ENCODE measurements at places on chromosomes 7 and 10.

DNA sequence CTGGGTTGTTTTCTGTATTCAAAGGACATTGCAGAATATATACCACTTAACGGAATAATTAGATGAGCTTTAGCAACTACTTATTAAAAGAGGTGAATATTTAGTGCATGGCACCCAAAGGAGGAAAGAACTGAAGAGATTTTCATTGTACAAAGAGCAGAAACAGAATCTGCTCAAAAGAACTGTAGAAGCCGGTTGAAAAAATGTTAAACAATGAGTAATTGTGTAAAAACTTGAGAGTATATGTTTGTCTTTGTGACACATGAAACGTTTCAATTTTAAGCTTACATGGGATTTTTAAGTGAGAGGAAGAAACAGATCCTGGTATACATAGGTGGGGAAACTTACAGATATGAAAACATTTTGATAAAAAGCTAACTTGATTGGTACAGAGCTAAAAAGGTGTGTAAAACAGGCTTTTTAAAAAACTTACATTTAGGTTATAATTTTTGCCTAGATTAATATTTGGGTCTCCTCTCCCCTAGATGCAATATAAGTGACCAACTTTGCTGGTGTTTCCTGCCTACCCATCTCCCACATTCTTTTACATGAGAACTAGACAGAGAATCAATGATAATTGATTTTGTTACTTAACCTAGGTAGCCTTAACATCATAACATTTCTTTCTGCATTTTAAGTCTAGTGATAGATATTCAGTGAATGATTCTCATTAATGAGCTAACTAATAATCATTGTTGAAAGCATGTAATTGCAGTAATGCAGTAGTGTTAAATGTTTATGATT, 6.8 kb downstream of the ARL5B start:
- DNase-seq: no peak

DNA sequence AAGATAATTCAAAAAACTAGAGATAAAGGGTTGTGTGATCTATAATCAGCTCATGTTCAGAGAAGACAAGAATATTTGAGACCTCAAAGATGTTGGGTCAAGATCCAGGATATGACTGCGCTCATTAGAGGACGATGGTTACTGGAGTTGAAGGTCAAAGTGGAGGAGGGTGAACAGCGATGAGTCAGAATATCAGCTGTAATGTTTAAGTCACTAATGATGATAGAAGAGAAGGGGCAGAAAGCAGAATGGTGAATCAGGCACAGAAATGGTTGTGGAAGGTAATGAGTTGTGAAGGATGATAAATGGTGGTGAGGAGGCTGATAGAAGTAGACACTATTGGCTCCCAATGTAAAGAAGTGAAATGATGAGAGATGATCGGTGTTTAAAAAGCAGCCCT, 540.3 kb downstream of the INHBA start:
- DNase-seq: no peak

DNA sequence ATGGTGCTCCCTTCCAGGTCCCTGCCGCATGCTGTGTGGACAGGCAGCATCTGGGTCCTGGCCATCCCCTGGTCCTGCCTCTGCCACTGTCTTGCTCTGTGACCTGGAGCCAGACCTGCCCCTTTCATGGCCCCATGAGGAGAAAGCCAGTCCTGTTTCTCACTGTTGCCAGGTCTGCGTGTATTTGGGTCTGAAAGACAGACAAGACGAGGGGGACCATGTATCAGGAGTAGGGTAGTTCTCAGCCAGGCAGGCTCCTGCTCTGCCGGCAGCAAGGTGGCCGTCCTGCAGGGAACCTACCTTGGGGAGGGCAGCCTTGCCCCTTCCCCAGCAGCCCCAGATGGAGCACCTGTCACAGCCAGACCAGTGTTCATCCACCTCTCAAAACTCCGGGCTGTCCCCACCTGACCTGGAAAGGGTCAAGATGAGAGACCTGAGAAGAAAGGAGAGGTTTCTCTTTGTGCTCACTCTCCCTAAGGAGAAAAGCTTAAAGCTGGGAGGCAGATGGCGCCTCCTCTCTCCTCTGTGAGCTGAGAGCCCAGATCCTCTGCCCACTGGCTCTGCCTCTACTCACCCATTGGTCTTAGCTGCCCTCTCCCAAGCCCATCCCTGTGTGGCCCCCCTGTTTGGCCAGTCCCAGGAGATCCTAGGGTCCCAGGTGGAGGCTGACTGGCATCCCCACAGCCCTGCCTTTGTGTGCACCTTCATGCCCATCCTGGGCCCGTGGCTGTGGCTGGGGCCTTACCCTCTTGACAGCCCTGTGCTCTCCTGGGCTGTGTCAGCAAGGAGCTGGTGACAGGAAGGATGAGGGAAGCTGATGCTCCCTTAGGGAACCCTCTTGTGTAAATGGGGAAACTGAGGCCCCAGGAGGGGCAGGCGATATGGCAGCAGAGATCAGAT, 116.1 kb upstream of the PCBD1 start:
- DNase-seq: no peak

- DNase-seq: no peak
Measured at GRCh38 chr7:30347226-30348082, 63.1 kb downstream of the ZNRF2 start.

GRCh38 chr10:80322711-80323110, 33.3 kb upstream of the MAT1A start:
- no peak for DNase-seq

GRCh38 chr10:11687357-11687771, 54.8 kb upstream of the ECHDC3 start:
- DNase-seq: no peak

DNA sequence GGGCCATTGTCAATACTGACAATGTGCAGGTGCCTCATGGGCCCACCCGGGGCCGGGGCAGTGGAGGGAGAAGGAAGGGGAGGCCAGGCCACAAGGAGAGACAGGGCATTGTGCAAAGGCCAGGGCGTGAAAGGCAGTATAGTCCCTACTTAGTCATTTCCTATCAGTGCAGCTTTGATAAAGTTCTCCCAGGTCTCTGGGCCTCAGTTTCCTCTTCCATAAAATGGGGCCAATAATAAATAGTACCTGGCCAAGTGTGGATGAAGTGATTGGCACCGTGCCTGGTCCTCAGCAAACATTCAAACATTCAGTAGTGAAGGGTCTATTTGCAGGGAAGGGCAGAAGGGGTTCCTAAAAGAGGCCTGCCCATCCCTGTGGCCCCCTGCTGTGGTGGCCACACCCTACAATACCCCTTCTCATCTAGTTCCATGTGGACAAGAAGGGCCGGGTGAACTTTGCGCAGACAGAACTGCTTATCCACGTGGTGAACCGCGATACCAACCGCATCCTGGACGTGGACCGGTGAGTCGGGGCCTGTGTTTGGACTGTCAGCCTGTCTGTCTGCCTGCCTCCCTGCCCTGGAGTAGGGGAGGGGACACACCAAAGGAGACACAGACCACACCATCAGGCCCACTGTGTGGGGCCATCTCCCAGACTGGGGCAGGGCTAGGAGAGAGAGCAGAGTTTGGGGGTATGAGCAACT, 36.9 kb upstream of the VSIR start:
- DNase-seq: no peak

GRCh38 chr10:73810735-73811465, 498 bp downstream of the NDST2 start:
- DNase-seq: peak; percentile 9

- no peak for DNase-seq
Measured at GRCh38 chr10:29929006-29929405, 130.4 kb downstream of the JCAD start.

GRCh38 chr7:123579416-123579815, 21.8 kb upstream of the NDUFA5 start:
- DNase-seq: no peak

DNA sequence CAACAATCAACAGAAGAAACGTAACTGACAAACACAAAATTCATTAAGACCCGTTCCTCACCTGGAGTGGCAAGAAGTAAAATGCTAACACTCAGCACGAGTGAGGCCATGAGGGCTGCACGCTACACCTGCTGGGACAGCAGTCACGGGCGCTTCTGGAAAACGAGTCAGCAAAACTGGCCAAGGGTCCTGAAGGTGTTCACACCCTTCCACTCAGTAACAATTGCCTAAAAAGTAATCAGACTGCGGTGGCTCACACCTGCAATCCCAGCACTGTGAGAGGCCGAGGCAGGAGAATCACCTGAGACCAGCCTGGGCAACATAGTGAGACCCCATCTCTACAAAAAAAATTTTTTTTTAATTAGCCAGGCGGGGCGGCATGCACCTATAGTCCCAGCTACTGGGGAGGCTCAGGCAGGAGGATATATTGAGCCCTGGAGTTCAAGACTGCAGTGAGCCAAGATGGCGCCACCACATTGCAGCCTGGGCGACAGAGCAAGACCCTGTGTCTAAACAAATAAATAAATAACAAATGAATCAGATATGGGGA, 199.1 kb downstream of the MAD1L1 start:
- DNase-seq: no peak

- no peak for DNase-seq
Measured at GRCh38 chr10:14855453-14855852, 17.3 kb downstream of the HSPA14 start.

DNA sequence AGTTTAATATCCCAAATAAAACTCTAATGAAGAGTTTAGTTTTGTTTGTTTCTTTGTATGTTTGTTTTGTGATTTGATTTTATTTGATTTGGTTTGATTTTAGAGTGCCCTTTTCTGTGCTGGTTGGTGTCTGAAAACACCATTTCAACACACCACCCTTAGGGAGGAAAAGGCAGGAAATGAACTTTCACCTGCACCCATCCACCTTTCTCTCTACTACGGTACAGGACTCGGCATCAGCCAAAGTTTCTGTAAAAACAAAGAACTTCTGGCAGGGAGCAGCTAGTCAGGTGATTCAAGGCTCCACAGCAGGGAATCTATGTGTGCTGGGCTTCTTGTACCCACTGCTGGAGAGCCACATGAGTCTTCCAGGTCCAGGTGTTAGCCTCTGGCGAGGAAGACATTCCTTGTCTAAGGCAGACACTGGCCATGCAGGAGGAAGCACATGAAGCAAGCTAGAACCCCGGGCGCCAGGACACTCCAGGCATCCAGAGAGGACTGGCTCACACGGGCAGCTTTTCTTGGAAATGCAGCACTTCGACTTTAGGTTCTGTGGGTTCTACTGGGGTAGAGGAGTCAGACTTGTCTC, 22.1 kb upstream of the STK17A start:
- no peak for DNase-seq

DNA sequence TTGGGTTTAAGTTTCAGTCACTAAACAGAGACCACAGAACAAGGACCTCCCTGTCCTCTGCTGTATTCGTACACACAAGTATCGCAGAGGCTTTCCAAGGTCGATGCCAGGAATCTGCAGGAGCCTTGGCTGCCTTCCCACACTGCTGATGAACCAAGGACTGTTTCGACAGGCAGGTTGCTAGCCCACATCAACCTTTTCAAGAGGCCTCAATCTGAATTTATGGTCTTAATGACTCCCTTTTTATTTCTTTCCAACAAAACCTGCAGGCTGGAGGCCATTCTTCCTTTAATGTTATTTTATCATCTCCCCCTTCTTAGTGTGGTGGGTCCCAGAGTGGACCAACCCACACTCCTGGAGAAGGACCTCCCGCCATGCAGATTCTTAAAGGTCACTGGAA, 45.6 kb downstream of the JCAD start:
- no peak for DNase-seq

- no peak for DNase-seq
Measured at GRCh38 chr10:11451640-11452260, 159.7 kb downstream of the USP6NL start.

- DNase-seq: no peak
Measured at GRCh38 chr7:47233996-47234395, 347.9 kb downstream of the TNS3 start.
